ENCODE measurements at places on chromosomes 4 and X. TPM values are rescaled to one million over a fixed set of nuclear protein-coding genes. Genes with fewer than 3 reads are reported as not detected.

DNA sequence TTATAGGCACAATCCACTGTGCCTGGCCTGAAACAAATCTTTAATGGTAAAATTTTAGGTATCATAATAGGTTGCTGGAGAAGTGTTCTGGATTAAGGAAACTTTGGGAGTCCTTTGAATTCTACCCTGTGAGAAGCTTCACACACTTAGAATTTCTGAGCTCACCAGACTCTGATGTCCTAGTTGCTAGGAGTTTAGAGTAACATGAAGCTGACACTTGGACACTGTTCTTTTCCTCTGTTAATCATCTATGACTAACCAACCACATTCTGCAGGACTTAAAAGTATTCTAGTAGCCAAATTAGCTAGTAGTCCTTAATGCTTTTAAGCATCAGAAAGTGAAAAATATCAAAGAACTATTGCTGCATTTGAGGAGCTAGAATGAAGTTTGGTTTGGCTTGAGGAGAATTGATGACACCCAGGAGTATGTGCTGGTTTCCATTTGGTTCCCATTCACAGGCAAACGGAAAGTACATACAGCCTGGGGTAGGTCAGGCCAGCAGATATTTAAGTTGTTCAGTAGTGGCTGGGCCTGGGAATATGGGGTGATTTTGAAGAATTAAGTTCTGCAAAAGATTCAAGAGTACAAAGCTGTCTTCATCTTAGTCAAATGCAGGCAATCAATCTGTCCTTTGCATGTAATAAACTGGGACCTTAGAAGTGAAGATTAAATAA lies 38.8 kb upstream of the IGFBP7 start:
- DNase-seq = peak; percentile 42

DNA sequence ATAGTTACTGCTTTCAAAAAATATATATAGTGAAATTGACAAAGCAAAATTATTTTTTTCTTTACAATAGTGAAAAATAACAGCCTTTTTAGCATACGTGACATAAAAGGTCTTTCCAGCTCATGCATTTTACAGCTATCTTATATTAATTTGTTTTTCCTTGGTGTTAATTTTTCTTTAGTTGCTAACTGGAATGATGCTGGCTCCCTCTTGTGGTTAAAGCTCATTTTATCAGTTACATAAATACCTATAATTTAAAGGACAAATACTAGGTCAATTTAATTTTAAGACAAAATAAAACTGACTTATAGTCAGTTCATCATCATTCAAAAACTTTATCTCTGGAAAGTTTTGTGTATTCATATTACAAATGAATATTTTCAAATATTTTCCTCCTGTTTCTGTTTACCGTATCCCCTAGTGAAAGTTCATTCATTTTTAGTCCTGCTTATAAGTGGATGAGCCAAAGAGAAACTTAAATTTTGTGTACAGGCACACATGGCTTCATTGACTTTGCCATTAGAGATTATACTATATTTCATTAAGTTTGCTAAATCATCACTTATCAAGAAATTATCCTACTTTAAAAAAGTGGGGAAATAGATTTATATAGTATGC lies 9.9 kb upstream of the ANAPC4 start:
- DNase-seq = no peak

DNA sequence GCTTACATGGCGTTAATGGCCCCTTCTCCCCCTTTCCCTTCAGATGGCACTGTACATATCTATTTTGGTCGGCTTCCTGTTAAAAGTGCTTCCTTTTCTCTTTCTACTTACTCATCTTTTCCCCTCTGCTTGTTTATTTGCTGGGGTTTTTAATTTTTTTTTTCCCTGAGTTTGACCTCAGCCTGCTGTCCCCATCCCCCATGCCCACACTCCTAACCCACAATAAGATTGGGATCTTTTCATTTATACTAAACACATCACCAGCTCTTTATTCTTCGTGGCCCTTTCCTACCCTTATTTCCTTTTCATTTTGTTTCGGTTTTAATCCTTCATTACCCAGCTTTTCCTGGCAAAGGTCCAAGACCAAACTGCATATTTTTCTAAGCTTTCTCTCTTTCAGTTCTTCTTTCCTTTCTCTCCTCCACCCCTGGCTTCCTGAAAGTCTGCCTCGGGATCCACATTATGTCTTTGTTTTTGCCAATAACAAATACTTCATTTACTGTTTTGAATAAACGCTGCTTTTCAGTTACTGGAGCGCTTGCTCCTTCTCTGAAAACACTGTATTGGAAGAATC lies 152.0 kb upstream of the USP9X start:
- peak; percentile 50 for DNase-seq

GRCh38 chr4:147899512-147899911 lies 167.6 kb downstream of the ARHGAP10 start:
- DNase-seq = no peak

DNA sequence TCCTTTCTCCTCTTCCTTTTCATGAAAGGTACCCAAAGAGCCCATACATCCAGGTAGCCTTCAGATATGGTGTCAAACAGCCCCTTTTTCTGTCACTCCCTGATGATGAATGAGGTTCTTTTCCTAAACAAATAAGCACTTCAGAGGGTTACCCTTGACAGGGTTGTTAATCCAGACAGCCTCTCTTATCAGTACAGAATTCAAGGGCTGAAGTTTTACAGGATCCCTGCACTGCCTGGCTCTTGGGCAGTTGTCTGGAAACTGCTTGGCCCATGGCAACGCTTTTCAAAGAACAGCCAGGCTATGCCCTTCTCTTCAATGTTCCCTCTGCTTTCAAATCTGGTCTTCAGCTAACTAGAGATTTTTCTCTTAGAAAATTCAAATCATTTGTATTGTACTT lies 352.6 kb upstream of the FAM241A start:
- no peak for DNase-seq

DNA sequence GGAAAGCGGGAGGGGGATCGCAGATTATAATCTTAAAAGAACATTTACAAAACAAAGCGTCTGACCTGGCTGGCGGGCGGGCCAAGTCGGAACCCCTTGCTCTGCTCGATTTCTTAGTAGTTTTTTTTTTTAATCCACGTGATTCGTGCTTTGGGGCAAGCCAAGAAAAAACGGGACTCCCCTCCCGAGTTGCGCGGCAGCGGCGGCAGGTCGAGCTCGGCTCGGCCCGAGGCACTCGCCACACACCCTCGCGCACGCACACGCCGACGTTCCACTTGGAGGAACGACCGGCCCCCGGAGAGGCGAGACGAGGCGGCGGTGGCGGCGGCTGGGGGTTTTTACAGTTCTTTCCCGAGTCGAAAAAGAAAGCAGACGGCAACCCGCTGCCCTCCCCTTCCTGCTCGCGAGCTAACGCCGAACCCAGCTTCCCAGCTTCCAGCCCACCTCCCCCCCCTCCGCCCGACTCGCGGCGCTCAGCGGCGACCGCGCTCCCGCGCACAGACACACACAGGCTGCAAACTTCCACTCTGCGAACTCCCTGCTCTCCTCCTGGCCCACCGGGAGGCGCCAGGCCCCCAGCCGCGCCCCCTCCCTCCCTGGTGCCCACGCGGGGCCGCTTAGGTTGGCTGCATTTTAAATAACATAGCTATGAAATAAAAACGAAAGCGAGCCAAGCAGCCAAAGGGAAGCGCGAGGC lies 1.2 kb downstream of the BCOR start:
- peak; percentile 66 for DNase-seq

DNA sequence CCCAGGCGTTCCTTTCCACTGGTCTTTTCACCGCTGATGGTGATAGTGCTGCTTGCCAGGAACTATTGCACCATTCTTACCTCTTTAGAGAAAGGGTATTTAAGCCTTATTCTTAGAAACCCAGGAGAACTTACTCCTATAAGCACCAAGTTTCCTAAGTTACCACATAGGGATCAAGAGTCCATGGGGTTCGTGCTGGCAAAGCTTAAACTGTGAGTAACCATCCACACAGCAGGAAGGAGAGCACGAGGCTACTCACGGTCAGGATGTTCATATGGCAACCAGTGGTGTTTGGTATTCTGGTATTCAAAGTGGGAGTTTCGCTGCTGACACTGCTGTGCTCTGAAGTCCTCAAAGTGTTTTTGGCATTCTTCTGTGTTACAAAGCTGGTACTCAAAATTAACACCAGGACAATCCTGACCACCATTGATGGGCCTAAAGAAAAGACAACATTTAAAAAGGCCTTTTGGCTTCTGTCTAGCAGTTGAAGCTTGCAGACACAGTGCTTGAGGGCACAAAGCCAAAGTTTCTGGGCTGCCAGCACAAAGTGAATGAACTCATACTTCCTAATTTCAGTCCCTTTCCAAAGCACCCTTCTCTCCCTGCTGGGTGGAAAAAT lies 256.9 kb downstream of the ADAMTS3 start:
- no peak for DNase-seq

- no peak for DNase-seq
Measured at GRCh38 chrX:129545408-129545807, 5.3 kb downstream of the OCRL start.

- DNase-seq = no peak
Measured at GRCh38 chr4:90027565-90027964, 99.6 kb upstream of the CCSER1 start.

DNA sequence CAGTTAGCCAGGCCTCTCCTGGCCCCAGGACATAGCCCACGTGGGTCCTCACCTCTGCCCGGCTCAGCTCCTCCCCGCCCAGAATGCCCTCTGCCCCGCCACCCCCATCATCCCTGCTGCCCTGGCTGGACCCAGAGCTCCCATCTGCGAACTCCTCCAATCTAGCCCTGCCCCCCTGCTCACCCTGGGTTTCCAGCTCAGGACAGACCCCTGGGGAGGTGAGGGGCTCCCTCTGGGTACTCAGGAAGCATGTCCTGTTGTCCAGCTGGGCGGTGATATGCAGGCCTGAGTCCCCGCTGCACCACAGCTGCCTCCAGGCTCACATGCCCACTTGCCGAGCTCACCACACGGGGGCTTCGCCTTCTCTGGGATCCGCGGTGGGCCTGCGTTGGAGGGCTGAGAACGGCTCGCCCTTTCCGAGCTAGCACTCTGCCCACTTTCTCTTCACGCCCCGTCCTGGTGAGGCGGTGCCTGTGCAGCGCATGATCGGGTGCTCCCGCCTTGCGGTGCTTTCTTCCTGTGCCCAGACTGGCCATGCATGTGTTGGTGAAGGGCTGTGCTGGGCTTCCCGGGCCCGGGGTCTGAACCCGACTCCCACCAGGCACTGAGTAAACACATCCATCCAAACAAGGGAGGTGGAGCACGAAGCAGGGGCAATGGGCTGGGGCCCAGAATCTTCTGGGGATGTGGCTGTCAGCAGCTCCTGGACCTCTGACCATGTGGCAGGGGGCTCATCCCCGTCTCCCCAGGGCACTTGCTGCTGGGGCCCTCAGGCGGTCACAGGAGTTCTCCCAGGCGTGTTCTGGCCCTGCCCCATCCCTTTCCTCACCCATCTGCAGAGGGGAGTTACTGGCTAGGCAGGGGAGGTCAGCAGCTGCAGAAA lies 74.3 kb downstream of the RGS12 start:
- no peak for DNase-seq

DNA sequence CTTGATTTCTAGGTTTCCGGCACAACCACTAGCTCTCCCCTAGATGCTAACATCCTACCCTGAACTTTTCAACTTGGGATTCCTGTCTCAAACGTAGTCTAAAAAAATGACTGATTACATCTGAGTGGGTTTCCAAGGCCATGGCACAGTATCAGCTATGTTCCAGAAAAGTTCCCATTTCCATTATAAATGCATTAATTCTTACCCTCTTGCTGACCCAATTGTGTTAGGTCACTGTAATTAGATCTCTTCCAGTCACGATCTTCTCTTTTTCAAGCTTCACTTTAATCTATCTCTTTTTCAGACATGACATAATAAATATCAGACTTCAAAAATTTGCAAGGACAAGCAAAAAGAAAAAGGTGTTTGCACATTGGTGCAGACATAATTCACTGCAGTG lies 50.6 kb upstream of the PDE5A start:
- DNase-seq = no peak

DNA sequence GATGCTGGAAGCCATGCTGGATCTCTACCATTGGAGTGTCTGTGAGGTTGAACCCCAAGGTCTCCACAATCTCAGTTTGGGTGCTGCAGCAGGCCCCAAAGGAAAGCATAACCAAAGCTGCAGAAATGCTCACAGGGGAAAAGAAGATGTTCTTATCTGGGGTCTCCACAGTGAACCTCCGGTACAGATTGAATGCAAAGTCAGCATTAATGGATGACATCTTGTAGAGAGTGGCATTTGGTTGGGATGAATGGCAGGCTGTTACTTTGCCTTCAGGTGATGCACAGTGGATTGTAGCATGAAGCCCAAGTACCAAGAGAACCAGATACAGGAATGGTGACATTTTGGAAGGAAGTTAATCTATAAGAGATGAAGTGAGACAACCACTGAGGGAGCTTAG lies 1.8 kb downstream of the SERPINA7 start:
- DNase-seq = no peak

DNA sequence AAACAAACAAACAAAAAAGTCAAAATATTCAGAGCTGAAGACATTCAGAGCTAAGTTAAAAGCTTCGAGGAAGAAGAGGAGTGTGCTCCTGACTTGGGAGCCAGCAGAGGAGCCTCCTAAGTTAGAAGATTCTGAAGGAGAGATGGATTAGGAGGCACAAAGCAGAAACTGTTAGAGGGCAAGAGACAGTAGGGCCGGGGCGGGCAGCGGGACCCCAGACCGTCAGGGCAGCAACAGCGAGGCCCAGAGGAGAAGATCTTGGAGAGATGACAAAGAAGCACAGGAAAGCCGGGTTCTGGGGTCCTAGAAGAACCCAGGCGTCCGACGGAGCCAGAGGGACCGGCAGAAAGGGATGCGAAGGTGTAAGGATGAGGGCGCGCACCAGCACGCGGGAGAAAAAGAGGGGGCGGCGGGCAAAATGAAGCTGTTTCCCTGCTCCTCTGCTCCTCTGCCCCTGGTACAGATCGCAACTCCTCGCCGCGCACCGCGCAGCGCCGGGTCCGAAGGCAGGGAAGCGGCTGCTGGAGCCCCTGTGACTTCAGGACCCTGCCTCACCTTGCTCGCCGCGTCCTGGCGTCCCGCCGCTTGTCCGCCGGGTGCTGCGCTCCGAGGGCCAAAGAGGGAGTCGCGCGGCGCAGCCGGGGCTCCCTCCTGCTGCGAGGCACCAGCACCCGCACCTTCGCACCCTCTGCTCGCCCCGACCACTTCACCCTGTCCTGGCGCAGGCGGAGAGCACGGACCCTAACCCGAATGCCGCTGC lies 477 bp downstream of the KLHL13 start:
- DNase-seq = peak; percentile 52

- no peak for DNase-seq
Measured at GRCh38 chrX:57156397-57157049, 19.3 kb upstream of the SPIN2A start.

- no peak for DNase-seq
Measured at GRCh38 chr4:110088670-110089069, 109.7 kb downstream of the ELOVL6 start.

GRCh38 chr4:138835832-138836533 lies 179.6 kb upstream of the NOCT start:
- DNase-seq = peak; percentile 55

Gene CCSER1
- polyA plus RNA-seq = 4.2 TPM

Gene STPG2
- 0.43 TPM for polyA plus RNA-seq

Gene EDA
- 2.9 TPM for polyA plus RNA-seq

Gene ZFP42
- polyA plus RNA-seq = not detected

All from kidney (tissue), 22 donors.